ENCODE measurements at places on chromosomes 11 and 22. TPM values are rescaled to one million over a fixed set of nuclear protein-coding genes. Genes with fewer than 3 reads are reported as not detected.

DNA sequence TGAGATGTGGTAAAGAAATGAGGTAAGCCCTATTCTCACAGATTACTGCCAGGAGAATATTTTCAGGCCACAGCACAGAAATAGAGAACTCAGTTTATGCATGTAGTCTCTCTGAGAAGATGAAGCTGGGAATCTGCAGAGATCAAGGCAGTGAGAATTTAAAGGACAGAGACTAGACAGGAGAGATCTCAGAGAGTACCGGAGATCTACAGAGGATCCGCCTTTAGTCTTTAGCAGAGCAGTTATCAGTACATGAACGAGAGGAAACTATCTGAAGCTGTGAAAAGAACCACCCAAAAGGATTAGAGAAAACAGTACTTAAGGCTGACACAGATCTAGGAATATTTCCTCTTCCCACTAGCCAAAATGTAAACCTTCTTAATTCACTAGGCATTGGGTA is 101.5 kb downstream of the DLG2 start:
- DNase-seq = no peak

- DNase-seq = no peak
Measured at GRCh38 chr22:41117127-41117965, 25.0 kb downstream of the EP300 start.

GRCh38 chr11:16001044-16001568 is 355.2 kb downstream of the SOX6 start:
- DNase-seq = no peak

DNA sequence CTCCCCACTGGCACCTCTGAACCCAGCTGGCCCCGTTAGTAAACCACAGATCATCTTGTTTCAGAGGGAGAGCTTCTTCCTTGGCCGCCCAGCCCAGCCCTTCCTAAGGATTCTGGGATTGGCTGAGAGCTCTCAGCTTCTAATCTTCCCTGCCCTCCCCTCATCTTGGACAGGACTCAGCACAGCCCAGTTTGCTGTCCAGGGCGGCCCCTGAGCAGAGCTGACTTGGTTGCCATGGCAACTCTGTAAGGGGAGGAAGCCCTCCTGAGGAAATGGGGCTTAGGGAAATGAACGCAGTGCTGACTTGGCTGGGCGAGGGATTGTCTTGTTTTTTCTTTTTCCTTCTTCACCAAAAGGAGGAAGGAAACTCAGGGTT is 4.6 kb downstream of the APOL4 start:
- DNase-seq = peak; percentile 82

GRCh38 chr22:42661985-42662831 is 13.0 kb upstream of the CYB5R3 start:
- DNase-seq = peak; percentile 95

DNA sequence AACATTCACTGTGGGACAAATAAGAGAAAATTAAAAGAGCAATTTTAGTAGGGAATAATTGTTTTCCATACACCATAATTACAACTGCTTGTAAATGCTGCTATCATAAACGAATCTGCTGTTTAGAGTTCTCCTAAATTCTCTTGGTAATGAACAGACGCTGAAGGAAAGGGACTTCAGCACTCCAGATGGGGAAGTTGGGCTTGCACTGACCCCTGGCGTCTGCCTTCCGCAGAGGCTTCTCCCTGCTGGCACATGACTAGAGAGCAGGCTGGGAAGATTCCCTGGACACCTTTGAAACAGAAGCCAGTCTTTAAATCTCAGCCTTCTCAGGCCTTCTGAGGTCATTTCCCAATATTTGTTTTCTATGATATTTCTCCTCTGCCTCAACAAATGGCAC is 84.1 kb downstream of the NXPE2 start:
- peak; percentile 44 for DNase-seq

- DNase-seq = peak; percentile 42
Measured at GRCh38 chr11:122100037-122100755, 15.8 kb downstream of the BLID start.

The APOA1 gene
- total RNA-seq = not detected

The LRRC10B gene
- total RNA-seq = 0.76 TPM

The MUC5B gene
- 0.29 TPM for total RNA-seq
